CD4-positive, alpha-beta T cell treated with Interferon gamma for 1 hour (primary cell): ENCODE measurements at places on chromosomes 1 and 21.

DNA sequence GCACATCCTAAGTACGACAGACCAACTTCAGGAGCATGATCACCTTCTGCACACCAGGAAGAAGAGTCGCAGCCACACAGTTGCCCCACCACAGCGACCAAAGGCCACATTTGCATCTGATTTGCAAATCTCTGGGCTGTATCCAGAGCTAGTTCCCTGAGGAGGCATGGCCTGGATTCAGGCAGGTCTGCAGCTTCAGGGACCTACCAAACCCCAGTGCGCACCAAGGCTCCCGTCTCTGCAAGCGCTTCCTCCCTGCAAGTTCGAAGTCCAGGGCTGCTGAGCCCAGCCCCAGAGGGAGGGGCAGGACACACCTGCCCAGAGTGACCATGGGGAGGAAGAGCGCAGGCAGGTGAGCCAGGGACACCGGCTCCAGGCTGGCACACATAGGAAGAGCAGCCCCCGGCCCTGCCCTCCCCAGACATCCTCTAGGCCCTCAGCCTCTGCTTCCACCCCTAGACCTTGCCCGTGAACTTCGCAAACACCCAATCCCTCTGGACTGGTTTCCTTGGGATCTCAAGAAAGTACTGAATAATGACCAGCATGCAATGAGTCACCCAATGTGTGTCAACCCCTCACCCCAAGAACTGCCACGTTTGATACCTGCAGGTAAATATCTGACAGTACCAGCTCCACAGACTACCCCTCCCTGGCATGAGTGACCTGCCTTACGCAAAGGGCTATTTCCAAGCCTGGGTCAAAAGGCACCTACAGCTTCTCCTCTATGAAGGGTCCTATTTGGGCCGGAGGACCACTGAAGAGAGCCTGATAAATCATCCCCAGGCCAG, 36.8 kb downstream of the CASZ1 start:
- no peak for DNase-seq

- DNase-seq: no peak
Observed at GRCh38 chr1:113990530-113990929, 11.3 kb downstream of the OLFML3 start.

- no peak for DNase-seq
Observed at GRCh38 chr1:155124503-155125463, 2.9 kb upstream of the EFNA1 start.

DNA sequence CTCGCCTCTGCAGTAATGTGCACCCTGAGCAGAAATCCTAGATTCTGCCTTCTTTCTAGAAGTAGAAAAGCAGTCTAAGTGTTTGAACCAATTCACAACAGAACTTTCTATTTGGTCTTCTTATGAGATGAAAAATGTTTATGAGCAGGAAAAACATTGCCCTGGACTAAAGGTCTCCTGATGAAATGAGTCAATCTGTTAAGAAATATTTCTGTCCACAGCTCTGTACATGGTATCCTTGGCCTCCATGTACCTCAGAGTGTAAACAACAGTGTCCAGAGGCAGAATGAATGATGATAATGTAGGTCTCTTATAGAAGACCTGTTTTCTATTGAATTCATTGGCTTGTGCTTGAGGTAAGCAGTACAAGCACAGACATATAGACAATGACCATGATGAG, 6.2 kb upstream of the APCS start:
- DNase-seq: no peak

DNA sequence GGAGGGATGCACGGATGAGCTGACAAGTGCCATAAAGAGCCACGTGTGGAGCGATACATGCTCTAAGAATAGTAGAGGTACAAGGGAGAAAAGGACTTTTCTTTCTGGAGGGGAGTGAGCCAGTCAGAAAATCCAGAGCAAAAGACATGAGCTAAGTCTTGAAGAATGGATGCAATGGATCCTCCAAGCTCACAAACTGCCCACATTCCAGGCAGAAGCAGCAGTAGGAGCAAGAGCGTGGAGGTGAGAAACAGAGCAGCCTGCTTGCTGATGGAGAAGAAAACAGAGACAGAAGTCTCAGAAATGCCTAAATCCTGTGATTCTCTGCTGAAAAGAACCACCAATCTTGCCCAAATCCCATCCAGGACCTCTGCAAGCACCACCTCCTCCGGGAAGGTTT, 78.2 kb upstream of the RALGPS2 start:
- DNase-seq: no peak

DNA sequence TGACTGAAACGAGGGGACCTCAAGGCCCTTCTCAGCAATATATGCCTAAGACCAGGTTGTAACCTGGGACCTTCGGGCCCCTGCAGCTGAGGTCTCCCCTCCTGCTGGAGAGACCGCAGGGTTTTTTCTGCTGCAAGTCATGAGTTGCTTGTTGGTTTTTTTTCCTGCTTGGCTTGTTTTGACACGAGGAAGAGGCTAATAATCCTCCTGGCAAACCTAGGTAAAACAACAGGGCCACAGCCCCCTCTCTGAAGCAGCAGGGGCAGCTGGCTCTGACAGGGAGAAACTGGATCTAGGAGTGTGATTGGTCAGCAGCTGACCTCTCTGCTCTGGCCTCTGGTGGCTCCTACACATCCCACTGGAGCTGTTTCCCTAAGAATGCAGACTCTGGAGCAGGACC, 69.0 kb downstream of the CD34 start:
- no peak for DNase-seq

DNA sequence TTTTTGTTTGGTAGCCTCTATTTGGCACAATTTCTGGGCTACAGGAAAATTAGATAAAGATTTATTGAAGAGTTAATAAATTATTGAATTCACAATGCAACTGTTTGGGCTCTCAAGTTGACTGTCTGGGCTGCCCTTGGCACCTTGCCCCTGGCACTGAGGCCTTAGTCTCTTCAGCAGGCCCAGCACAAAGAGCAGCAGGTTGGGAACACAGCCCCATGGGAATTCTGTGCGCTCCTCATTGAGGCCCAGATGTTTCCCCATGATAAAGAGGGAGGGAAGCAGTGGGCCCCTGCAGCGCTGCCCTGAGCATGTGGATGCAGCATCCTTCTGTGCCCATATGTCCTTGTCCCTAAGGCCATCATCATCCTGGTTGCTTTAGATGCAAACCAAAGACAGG, 2.9 kb downstream of the CRNN start:
- DNase-seq: no peak

- DNase-seq: no peak
Observed at GRCh38 chr1:33346927-33347649, 26.2 kb upstream of the A3GALT2 start.

DNA sequence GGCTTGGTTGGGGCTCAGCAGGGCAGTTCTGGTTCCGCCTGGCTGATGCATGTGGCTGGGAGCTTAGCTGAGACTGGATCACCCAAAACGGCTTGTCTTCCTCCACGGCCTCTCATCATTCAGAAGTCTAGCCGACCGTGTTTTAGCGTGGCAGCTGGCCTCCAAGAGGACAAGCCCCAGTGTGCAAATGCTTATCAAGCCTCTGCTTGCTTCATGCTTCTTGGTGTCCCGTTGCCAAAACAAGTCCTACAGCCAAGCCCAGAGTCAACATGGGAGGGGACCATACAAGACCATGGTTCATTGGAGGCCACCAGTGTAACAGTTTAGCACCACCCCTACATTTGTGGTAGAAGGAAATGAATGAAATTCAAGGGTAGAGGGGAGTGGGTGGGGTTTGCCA, 10.5 kb upstream of the KDF1 start:
- DNase-seq: no peak

- DNase-seq: no peak
Observed at GRCh38 chr1:48000883-48001282, 3.7 kb upstream of the TRABD2B start.

DNA sequence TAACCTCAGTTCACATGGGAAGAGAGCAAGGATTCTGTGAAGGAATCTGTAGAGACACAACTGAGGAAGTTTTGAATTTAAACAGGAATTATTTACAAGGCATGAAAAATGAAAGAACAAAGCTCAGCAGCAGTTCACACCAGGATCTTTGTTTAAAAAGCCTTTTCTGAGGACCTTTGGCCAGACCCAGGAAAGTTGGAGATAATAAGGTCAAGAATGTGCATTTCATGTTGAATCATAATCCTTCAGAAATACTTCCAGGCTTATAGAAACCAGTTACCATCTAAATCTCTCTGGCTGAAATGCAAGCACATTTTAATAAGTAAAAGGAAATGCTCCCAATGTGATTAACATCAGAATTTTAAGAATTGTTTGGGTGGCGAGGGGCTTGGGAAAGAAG, 2.7 kb downstream of the CLIC6 start:
- no peak for DNase-seq

DNA sequence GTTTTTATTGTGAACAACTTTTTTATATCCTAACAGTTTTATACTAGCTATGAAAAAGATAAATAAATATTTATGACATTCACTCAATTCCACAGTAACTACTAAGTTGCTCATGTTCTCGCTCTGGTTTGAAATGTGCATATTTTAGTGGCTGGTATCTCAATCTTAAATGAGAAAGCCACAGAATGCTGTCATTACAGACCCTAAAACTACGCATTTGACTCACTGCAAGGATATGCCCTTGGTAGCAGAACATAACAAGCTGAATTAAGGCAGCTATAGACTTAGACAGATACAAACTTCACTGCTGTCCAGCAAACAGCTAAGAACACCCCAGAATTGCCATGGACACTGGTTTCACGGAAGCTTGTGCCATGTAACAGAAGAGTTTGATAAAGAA, 19.0 kb downstream of the DAB1 start:
- DNase-seq: no peak

GRCh38 chr21:35100349-35100811, 51.3 kb upstream of the RUNX1 start:
- no peak for DNase-seq

- no peak for DNase-seq
Observed at GRCh38 chr1:153534925-153535241, 908 bp downstream of the S100A6 start.

- no peak for DNase-seq
Observed at GRCh38 chr1:33005838-33006421, 30.8 kb downstream of the AK2 start.

- DNase-seq: no peak
Observed at GRCh38 chr1:219847215-219847855, 81.0 kb downstream of the SLC30A10 start.

- DNase-seq: no peak
Observed at GRCh38 chr1:41963636-41964035, 44.9 kb upstream of the HIVEP3 start.

- DNase-seq: no peak
Observed at GRCh38 chr1:98824736-98825135, 163.2 kb downstream of the SNX7 start.

DNA sequence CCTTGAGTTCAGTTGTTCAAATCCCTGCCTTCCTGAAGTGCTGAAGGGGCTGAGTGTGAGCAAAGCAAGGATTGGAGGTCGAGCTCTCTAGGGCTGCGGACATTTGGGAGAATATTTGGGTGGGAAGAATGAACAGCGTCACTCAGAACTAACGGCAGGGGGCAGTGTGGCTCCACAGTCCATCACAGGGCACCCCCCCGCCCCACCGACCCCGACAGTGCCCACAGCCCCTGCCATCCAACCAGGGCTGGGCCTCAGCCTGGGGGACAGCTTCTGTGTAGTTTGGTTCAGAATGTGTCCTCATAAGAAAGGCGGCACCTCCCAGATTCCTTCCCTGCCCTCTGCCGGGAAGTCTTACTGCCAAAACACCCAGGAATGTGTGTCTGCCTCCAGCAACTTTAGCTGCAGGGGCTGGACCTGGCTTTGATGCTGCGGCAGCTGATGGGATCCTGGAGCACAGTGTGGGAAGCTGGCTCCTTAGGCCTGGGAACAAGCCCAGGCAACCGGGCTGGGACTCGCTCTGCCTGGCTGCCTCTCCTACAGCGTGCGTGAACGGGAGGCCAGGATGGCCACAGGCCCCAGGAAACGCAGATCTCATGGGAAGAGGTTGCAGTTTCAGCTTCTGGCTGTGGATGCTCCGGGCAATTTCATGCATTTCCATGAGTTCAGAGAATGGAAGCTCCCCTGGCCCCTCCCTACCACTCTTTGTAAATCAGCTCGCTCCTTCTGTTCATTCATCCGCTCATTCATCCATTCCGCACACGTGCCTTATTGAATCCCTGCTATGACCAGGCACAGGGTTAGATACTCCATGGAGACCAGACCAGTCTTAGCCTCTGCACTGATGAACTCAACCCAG, 104.9 kb upstream of the TMPRSS2 start:
- no peak for DNase-seq

DNA sequence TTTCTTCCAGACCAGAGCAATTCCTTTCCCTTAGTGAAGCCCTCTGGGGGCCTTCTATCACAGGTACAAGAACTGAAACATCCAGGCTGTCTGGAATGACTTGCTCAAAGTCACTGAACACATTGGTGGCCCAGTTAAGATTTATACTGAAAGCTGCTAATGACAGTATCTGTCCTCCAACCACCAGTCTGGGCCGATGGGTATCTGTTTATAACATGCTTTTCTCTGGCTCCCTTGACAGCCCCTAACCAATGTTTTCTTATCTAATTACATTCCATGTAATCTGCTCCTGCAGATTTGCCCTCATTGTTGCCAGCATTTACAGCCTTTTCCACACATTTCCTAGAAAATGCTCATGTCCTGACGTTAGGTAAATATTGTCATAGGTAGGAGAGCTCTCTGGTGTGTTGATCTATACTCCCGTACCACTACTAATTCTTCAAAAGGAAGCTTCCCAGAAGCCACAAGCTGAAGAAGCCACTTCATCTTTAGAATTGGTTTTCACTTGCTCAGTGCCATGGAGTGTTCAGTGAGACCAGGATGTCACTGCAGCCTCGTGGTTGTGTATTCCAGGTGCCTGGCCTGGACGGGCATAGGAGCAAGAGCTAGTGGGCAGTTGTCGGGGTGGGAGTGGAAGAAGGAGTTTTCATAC, 163.9 kb downstream of the TSEN15 start:
- DNase-seq: no peak

GRCh38 chr1:28817133-28817532, 5.2 kb downstream of the OPRD1 start:
- DNase-seq: no peak

GRCh38 chr1:8551613-8552489, 233.9 kb downstream of the SLC45A1 start:
- no peak for DNase-seq

GRCh38 chr1:178412400-178412770, 84.4 kb downstream of the CLEC20A start:
- no peak for DNase-seq
